Putamen (tissue), 1 donor: ENCODE measurements at places on chromosomes 3 and 15.

DNA sequence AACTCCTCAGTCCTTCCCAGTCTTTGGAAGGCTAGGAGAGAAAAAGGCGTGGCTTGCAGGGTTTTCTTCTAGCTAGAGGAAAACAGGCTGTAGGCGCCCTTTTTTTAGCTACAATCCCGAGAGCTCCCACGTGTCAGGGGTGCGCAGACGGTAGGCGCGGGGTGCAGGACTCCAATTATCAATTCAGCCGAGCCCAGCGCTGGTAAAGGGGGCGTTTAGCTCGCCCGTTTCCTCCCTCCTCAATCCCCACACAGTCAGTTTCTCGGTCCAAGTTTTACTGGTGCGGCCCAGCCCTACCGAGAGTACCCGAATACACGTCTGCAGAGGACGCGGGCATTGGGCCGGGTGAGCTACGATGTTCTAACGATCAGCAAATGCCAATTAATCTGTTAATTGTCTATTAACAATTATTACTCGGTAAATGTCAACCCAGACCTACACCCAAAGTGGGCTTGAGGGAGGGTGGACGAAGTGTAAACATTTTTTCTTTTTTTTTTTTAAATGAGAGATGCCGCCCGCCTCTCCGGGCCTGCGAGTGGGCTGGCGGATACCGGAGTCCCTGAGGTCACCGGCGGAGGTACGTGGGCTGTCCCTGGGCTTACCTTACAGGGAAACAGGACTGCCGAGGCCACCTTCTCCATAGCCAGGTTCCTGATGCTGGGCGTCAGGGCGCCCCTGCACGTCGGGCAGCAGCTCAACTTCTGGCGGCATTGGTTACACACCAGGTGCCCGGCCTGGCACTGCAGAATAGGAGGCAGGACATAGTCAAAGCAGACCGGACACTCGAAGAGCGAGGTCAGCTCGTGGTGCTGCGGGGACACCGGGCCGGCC is 923 bp downstream of the SIAH2 start:
- peak; percentile 60 for DNase-seq

DNA sequence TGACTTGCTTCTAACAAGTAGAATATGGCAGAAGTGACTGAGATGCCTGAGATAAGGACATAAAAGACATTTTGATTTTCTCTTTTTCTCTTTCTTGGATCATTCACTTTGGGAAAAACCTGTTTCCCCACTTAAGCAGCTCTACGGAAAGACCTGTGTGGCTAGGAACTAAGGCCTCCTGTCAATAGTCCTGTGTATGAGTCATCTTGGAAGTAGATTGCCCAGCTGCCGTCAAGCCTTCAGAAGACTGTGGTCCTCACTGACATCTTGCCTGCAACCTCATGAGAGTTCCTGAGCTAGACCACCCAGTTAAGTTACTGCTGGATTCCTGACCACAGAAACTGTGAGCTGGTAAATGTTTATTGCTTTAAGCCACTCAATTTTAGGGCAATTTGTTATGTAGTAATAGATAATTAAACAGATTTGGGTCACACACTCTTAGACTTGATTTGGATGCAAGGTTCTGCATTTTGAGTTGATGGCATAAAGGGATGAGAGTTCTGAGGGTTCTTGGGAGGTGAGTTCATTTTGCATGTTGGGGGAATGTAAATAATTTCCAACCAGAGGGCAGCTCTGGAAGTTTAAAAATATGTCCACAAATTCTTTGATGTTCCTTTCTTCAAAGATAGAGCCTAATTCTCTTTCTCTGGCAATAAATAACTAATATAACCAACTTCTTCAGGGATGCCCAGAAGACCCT is 229.2 kb downstream of the SQOR start:
- no peak for DNase-seq

GRCh38 chr3:923161-923910 is 169.5 kb upstream of the CNTN6 start:
- DNase-seq = no peak

GRCh38 chr3:107555359-107555758 is 32.6 kb downstream of the BBX start:
- no peak for DNase-seq

DNA sequence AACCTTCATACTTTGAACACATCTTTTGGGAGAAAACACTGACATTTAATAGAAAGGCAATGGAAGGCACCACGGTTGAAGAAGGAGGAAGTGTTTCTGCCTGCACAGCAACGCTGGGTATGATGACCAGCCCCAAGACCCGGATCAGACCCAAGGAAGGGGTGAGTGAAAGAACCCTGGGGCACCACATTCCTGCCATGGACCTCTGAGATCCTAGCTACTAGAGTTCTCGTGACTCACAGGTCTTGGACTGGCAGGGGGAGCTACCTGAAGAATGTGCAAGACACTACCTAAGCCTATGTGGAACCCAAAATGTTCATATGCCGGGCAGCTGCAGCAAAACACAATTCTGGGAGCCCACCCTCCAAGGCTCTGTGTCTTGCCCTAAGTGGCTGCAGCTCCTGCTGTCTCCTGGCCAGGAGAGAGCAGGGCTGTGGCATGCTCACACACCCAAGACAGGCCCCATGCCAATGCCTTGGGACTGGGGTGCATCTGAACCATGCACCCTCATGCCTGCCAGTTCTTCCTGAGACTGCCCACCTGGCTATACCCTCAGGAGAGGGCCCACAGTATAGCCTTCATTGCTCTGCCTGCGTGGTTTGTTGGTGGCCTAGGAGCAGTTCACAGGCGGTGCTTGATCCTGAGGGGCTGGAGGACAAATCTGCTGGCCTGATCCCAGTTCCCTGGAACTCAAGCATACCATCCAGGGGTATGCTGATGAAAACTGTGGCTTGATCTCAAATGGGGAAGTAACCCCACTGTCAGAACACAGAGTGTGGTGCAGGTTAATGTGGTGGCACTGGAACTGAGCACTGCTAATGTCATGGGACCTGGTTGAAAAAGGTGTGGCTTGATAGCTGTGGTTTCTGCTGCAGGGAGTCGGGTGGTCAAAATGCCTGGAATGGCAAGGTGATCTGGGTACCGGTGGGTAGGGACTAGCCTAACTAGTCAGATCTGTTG is 353.3 kb upstream of the ARHGEF26 start:
- DNase-seq = no peak

- DNase-seq = no peak
Measured at GRCh38 chr3:62261121-62261520, 112.2 kb downstream of the FEZF2 start.

- DNase-seq = peak; percentile 78
Measured at GRCh38 chr3:129650256-129650872, 43.9 kb upstream of the PLXND1 start.

GRCh38 chr15:60392986-60393790 is 4.6 kb downstream of the ANXA2 start:
- no peak for DNase-seq

GRCh38 chr3:176824811-176825210 is 372.5 kb downstream of the TBL1XR1 start:
- no peak for DNase-seq

- DNase-seq = no peak
Measured at GRCh38 chr15:66251790-66252684, 1.5 kb downstream of the MEGF11 start.

GRCh38 chr3:100106094-100106493 is 8.2 kb downstream of the FILIP1L start:
- DNase-seq = no peak

GRCh38 chr15:87573534-87573933 is 683.0 kb downstream of the NTRK3 start:
- DNase-seq = no peak

DNA sequence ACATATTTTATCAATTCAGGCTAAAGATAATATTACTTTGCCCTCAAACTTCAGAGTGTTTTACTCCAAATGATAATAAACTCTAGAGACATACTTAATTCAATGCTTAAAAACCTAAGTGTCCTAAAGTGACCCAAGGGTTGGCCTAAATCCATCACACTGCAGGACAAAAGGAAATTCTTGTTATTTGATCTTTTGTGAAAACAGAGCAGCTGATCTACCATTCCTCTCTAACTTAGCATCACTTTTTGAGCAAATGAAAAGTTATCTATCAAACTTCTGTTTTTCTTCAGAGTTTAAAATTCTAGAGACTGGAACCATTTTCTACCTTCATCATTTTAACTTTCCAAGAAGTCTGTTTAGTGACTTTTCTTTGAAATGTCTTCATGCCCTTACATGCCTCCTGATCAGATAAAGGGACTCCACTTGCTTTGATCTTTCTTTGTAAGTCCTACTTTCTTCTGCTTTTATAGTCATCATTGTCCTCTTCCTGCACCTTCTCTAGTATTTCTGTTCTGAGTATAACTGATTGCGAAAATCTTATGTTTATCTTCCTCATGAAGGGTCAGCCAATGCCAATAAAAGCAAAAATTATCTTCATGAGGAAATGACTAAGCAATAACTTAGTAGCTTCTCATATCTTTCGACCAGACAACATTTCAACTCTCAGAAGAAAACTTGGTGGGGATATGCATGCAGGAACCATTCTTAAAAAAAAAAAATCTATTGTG is 378.7 kb upstream of the TGFBR2 start:
- peak; percentile 1 for DNase-seq

GRCh38 chr3:23254282-23254681 is 51.2 kb downstream of the UBE2E2 start:
- no peak for DNase-seq

DNA sequence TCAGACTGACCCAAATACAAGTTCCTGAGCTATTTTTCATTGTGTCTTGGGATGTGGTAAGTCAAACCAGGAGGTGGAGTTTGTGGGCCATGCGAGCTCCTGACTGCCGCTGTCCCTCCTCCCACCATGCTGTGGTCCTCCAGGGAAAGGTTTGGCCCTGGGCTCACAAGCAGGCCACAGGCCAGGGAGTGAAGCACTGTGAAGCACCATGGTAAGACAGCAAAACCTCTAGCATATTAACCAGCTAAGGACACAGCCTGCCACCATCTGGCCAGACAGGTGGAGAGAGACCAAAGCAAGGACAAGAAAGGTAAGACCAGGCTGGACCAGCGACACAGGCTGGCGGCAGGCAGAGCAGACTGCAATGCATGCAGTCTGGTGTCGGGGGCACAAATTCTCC is 15.3 kb downstream of the RAB43 start:
- DNase-seq = no peak

DNA sequence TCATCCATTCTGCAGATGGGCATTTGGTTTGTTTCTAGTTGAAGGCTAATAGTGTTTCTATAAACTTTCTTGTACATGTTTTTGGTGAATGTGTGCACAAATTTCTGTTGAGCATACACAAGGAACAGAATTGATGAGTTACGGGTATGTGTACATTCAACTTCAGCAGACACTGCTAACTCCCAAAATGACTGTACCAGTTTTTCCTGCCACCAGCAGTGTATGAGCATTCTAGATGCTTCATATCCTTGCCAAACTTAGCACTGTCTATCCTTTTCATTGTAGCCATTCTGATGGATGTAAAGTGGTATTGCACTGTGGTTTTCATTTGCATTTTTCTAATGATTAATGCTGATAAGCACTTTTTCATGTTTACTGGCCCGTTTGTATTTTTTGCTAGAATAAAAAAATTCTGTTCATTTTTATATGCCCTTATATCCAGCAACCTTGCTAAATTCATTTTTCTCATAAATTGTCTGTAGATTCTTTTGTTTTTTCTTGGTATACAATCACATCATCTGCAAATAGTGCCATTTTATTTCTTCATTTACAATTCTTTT is 110.2 kb downstream of the ATP1B3 start:
- no peak for DNase-seq

GRCh38 chr3:102024270-102024904 is 175.1 kb downstream of the NFKBIZ start:
- DNase-seq = no peak

DNA sequence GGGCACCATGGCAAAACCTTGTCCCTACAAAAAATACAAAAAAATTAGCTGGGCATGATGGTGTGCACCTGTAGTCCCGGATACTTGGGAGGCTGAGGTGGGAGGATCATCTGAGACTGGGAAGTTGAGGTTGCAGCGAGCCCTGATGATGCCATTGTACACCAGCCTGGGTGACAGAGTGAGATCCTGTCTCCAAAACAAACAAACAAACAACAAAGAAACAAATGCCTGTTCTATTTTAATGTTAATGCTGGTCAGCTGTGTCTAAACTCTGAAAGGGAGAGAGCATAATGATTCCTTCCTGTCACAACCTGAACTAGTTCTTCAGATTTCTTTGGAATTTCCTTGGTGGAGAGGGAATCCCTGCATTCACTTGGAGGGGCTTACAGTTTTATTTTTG is 413.0 kb upstream of the TBL1XR1 start:
- DNase-seq = no peak

DNA sequence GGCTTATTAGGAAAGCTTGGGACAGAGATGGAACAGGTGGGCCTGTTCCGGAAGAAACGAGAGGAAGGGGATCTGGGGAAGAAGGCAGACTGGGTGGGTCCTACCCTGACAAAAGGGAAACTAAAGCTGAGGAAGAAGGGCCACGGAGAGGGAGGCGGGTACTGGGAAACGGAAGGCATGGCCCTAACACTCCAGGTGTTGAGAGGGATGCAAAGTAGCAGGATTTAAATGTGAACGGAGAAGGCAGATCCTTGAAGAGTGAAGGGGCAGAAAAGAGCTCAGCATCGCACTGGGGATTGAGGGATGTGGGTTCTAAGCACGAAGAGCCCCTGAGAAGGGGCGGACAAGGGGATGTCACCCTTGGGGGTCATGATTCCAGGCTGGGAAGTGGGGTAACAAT is 735 bp downstream of the STIMATE start:
- DNase-seq = no peak

- DNase-seq = no peak
Measured at GRCh38 chr3:99246010-99246654, 344.6 kb upstream of the DCBLD2 start.

- DNase-seq = no peak
Measured at GRCh38 chr3:63061449-63061848, 186.2 kb upstream of the CADPS start.

GRCh38 chr3:159805411-159805772 is 183.2 kb upstream of the IL12A start:
- DNase-seq = no peak

DNA sequence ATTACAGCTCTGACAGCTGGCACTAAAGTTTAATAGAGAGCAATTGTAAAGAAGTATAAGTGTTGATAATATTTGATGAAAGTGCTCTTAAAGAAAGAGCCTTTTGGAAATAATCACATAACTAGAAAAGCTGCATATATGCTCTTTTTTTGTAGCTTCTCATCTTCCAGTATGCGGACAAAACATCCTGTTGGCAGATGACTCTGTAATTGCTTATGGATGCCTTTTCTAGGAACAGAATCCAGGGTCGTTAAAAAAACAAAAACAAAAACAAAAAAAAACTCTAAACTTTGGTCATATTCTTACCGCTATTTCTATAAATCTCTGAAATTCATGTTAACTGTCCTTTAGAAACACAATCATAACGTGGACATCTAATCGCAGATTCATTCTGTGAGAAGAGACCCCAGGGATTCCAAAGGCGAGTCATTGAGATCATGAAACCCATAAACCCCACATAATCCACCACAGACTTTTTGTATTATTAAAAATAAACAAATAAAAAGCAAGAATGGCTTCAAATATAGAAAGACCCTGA is 109.8 kb downstream of the EPHA3 start:
- no peak for DNase-seq

GRCh38 chr3:145716519-145716918 is 444.5 kb downstream of the PLOD2 start:
- DNase-seq = no peak

GRCh38 chr3:156230278-156230900 is 110.0 kb downstream of the KCNAB1 start:
- DNase-seq = no peak
